ENCODE measurements at places on chromosomes 1 and 21. TPM values are rescaled to one million over a fixed set of nuclear protein-coding genes. Genes with fewer than 3 reads are reported as not detected.

GRCh38 chr1:156368889-156369684 is at the start of gene RHBG:
Gene RHBG, plus strand, starts transcription at chr1:156369211. Its CDS starts 39 bp downstream, at chr1:156369250.
- peak; percentile 24 for DNase-seq

CRP gene
- not detected for total RNA-seq

KAZN gene
- total RNA-seq = 0.33 TPM

DNAJC8 gene
- total RNA-seq = 102 TPM

L1TD1 gene
- total RNA-seq = not detected

S100PBP gene
- 32.7 TPM for total RNA-seq

GRCh38 chr1:31593770-31594632 is 17.7 kb downstream of the TINAGL1 start:
- peak; percentile 79 for DNase-seq

NEGR1 gene
- not detected for total RNA-seq

CD1C gene
- total RNA-seq = not detected

TAF13 gene
- 29.0 TPM for total RNA-seq

DNA sequence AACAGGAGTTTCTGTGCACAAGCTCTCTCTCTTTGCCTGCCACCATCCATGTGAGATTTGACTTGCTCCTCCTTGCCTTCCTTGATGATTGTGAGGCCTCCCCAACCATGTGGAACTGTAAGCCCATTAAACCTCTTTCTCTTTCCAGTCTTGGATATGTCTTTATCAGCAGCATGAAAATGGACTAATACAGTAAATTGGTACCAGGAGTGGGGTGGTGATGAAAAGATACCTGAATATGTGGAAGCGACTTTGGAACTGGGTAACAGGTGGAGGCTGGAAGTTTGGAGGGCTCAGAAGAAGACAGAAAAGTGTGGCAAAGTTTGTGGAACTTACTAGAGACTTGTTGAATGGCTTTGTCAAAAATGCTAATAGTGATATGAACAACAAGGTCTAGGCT is 69.1 kb upstream of the VANGL1 start:
- no peak for DNase-seq

DNA sequence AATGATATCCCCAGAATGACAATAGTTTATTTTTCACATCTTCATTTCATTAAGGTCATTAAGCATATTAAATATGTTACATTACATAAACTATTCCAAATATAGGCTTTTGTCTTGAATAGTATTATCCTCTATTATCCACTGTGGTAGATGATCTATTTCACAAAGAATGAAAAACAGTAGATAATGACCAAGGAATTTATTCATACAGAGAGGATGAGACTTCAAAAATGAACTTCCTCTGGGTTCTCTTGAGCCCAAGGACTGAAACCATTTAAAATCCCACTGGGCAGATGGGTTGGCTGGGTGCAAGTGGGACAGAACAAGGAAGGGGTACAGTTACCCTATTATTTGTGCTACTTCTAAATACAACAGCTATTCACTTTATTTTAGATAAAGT is 33.0 kb downstream of the PTPN14 start:
- DNase-seq = no peak

CBR3 gene
- total RNA-seq = 25.8 TPM

GRCh38 chr1:52707927-52708655 is 9.9 kb upstream of the COA7 start:
- DNase-seq = no peak

DNA sequence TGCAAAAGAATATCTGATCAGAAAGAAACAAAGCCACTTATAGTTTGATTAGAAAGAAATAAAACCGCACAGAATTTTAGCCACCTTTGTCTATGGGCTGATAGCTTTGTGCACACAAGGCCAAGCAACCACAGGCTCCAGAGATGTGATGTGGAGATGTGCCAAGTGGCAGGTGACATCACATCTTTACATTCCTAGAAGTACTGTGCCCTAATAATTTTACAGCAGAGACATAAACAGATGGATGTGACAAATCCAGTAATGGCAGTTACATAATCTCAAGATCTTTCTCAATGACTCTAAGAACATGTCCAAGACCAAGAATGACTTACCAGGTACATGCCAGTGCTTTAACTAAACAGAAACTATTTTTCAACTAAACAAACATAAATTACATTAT is 159.5 kb downstream of the LTN1 start:
- no peak for DNase-seq

GRCh38 chr1:162042361-162042760 is 18.7 kb upstream of the OLFML2B start:
- no peak for DNase-seq

EXOC8 gene
- 14.4 TPM for total RNA-seq

DNA sequence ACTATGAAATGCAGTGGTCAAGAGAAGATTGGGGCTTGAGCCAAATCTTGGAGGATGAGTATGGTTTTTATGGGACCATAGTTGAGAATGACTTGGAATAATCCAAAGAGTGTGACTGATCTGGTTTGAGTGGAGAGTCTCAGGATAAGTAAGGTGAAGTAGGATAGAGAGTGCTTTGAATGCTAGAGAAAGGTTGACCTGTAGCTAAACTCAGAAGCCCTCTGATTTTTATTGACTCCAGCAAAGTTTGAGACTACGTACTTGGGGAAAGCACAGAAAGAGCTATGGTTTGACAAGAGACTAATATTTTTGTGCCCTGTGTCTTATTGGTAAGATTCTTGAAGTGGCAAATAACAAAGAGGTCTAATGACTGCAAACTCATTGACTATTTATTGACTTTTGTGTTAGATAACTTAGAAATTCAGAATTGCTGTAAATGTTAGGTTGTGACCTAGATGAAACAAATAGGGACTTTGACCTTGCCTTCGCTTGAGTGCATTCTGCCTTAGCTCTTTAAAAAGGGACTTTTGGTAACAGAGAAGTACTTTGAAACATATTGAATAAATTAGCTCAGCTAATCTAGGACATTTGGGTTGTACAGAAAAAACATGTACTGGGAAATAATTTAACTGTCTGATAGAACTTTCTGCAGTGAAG is 35.1 kb downstream of the UAP1 start:
- DNase-seq = no peak

CFHR1 gene
- total RNA-seq = not detected

Data from activated CD4-positive, alpha-beta memory T cell treated with anti-CD3 and anti-CD28 coated beads for 36 hours (primary cell).